ENCODE measurements at places on chromosomes 16 and 17.

- peak; percentile 80 for DNase-seq
These were observed 1.9 kb upstream of the MAP3K14 start for GRCh38 chr17:45318561-45319230.

DNA sequence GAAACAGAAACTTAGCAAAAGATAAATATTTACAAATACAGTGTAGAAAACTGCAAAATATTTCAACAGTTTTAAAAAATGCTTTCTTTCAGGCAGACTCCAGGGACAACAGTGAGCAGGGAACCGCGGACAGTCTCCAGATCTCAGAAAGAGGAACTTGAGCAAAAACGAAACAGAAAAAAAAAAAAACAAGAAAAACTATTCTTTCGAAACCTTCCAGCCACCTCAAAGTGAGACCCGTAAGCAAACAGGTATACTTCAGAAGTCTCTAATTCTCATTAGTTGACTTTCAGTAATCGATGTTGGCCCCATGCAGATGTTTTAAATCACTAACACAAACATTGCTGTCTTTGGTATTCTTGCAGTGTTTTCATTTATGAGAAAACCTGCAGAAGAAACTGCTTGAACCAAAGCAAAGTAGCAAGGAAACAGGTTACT, 15.7 kb upstream of the CCL1 start:
- no peak for DNase-seq

DNA sequence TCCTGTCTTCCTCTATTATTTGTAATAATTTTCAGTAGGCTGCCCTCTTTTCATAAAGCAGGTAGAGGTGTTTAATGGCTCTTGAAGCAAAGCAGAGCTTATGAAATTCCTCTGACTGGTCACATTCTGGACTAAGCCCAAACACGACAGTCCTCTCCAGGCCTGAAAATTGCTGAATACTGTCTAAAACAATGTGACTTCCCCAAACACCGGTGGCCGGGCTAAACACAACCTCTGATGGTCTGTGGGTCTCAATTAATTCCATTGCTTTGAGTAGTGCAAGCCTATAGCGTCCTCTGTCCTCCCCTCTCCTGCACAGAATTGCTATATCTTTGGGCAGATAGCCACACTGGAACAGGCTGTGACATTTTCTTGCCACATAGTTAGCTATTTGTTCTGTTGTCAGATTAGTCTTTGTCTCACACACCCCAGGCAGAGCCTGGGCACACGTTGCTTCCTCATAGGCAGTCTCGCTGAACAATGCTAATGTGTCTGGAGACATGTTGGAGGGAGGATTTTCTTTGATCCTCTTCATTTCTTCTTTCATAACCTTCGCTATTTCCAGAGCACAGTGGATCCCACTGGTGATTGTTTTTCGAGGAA, 10.8 kb upstream of the SLFN12L start:
- DNase-seq, result no peak

DNA sequence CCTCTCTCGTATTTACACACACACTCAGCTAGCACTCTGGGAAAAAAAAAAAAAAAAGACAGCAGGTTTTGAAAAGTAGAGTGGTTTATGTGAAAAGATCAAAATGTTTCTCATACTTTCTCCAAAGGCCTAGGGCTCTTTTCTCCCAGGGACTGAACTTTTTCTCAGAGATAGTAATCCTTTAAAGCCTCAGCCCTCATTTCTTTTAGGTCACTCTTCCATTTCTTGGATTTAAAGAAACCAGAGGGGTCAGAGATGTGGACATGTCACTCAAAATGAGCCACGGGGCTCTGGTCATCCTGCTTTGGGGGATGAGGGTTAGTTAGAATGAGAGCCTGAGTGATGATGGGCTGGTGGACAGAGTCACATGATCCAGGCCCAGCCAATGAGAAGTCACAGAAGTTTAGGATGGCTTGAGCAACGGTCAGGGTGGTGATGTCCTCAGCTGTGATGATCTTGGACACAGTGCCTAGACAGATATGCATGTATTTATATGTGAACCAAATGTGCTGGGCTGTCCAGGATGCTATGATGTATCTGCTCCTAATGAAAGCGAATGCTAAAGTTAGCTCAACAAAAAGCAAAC, 33.7 kb upstream of the AXIN2 start:
- no peak for DNase-seq

GRCh38 chr17:67415291-67415690, 38.2 kb downstream of the PITPNC1 start:
- no peak for DNase-seq

DNA sequence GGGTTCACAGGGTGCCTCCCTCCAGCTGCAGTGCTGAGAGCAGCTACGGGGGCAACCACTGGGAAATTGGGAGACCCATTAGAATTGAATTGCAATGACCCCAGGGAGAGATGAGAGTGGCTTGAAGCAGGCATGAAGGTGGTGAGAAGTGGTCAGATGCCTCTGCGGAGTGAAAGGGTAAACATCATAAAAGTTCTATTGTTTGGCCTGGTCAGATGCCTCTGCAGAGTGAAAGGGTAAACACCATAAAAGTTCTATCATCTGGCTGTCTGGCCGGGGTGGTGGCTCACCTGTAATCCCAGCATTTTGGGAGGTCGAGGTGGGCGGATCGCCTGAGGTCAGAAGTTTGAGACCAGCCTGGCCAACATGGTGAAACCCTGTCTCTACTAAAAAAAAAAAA, 53.5 kb downstream of the TNFRSF13B start:
- DNase-seq, result no peak

DNA sequence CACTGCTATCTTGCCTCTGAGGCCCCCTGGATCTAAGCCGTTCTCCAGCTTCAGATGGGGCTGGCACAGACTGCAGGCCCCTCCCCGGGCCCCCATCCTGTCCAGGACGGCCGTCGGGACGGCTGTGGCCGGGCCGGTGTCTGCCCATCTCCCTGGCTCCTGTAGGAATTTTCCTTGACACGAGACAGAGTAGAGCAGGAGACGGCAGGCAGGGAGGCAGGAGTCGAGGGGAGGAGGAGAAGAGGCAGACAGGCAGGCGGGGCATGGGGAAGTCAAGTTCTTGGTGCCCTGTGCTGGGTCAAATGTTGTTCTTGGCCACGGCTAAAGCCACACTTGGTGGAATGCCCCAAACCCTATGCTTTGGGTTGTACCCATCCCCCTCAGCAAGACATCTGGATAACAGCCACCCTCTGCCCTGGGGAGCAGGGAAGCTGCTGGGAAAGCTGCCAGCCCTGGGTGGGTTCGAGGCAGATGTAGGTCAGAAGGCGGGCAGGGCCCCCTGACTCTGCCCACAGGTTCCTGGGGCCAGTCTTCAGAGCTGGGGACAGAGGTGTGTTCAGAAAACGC, 4.0 kb downstream of the C1QTNF1 start:
- DNase-seq, result no peak

DNA sequence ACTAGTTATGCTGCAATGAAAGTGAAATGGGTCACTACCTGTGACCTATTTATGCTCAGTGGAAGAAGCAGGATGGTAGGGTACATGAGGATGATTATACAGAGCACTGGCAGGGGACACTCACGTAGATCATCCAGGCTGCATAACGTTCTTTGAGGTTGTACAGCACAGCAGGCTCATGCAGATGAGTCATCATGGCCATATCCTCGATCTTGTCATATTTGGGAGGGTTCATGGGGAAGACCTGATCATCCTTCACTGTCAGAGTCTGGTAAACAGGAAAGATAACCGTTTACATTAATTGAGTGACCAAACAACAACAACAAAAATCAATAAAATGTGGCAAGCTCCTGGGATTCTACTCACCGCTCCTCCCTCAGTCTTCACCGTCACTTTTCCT, 2.1 kb downstream of the MYH2 start:
- no peak for DNase-seq

- no peak for DNase-seq
These were observed 276.1 kb downstream of the SNX29 start for GRCh38 chr16:12252616-12253015.

DNA sequence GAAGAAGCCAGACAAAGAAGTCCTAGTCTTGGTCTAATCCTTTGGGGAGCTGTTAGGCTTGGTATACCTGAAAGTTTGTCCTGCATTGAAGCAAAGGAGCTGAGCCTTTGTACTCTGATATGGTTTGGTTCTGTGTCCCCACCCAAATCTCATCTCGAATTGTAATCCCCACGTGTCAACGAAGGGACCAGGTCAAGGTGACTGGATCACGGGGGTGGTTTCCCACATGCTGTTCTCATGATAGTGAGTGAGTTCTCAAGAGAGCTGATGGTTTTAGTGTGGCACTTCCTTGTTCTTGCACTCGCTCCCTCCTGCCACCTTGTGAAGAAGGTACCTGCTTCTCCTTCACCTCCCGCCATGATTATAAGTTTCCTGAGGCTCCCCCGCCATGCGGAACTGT, 33.6 kb downstream of the FAM20A start:
- no peak for DNase-seq

- DNase-seq, result no peak
These were observed 73.5 kb downstream of the HS3ST2 start for GRCh38 chr16:22887445-22887844.

DNA sequence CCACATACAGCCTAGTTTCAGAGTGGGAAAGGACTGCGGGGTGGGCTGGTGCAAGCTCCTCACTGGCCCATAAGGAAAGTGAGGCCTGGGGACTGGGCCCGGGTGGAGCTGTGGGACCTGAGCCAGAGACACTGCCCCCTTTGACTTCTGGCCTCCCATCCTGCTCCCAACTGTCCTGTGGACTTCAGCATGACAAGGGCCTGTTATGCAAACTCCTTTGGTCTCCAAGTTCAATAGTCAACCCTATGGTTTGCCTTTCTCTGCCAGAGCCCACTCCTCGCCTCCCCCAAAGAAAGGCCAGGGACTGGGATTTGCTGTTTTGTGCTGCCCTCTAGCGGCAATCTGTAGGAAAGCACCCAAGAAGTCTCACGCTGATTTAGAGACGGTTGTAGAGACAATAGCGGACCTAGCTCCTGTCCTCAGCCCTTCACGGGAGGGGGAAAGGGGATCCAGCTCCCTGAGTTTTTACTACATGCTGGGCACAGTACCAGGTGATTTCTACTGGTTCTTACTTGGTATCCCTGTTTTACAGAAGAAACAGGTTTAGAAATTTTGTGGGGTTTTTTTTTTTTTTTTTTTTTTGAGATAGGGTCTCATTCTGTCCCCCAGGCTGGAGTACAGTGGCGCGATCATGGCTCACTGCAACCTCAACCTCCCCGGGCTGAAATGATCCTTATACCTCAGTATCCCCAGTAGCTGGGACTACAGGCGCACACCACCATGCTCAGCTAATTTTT, 1.2 kb upstream of the TLCD3B start:
- DNase-seq, result peak; percentile 44

DNA sequence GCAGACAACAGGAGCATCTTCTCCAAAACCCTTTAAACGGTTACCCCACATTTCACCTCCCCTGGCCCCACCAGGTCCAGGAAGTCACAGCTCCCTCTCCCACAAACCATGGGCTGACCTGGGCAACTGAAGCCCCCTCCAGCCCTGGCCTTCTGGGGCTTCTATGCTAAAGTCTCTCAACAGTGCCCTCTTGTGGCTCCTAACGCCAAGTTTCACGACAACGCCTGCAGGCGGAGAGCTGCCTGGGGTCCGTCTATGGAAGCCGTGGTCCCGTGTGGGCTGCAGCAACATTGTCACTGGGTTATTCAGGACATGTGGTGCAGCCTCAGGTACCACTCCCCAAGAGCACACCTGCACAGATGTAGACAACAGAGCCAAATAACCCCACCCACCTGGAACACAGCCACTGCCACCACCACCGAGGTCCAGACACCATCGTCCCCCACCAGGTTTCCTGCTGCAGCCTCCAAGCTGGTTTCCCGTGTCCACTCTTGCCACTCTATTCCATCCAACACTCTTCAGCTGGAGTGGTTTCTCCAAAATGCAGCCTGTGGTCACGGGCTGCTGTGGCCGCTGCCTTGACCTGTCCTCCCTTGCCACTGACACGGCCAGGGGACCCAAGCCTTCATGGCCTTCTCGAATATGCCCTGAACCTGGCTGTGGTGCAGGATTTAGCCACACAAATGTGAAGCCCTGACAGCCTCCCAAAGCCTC, 19.1 kb downstream of the C16orf95 start:
- DNase-seq, result no peak

DNA sequence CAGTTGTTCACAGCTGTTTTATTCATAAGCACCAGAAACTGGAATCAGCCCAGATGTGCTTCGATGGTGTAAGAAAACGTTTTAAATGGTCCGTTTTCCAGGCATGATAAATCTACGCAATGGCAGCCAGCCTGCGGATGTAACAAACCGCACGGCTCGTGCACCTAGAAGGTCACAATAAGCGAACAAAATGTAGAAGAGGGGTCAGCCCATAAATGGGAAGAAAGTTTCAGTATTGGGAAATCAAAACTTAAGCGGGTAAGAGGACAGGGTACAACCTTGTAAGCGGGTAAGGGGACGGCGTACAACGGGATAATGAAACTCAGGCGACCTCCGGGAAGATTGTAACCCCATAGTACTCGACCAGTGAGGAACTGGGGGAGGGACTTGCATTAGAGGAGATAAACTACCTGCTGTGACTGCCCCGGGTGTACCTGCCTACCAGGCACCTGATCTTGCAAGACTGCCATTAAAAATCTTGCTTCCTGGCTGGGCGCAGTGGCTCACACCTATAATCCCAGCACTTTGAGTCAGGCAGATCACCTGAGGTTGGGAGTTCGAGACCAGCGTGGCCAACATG, 66.6 kb downstream of the ANKRD11 start:
- DNase-seq, result no peak

DNA sequence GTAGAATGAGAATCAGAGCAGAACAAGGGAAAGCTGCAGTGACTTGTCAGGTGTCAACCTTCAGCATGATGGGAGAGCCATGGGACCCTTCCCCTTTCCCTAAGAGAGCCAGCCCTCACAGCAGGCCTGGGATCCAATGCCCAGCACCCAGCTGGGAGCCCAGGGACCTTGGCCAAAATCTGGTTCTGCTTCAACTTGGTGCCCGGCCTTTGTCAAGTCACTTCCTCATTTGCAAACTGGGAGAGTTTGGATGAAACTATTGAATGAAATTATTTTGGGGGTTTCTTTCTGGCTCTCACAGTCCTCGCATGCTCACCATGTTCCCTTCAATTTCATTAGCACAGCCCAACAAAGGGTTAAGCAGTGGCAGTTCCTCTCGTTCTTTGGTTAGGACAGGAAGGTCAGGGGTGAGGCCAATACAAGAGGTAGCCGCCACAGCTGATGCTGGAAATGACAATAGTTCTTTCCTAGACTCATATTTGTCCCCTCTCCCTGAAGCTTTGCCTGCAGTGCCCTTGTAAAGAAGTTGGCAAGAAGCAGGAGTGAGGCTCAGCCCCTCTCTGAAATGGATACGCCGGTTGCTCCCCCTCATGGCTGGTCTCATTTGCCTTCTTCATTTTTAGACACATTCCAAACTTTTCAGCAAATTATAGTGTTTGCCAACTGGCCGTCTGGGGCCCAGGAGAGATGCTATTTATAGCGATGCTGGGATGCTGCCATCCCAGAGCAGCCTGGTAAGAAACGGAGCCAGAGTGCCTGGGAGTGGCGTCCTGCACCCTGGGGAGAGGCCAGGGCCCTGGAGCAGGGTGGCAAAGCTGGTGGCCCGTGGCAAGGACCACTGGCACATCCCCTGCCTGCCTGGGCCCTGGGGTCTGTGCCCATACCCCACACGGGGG, 34.5 kb upstream of the MEOX1 start:
- no peak for DNase-seq
